ENCODE measurements at places on chromosomes 16 and 17. TPM values are rescaled to one million over a fixed set of nuclear protein-coding genes. Genes with fewer than 3 reads are reported as not detected.

Gene TEKT3
- not detected for total RNA-seq

Gene VASN
- not detected for total RNA-seq

GRCh38 chr17:45267436-45268055, 5.7 kb upstream of the SPATA32 start:
- no peak for DNase-seq

GRCh38 chr16:71436473-71436872, 5.4 kb downstream of the TLE7 start:
- no peak for DNase-seq

DNA sequence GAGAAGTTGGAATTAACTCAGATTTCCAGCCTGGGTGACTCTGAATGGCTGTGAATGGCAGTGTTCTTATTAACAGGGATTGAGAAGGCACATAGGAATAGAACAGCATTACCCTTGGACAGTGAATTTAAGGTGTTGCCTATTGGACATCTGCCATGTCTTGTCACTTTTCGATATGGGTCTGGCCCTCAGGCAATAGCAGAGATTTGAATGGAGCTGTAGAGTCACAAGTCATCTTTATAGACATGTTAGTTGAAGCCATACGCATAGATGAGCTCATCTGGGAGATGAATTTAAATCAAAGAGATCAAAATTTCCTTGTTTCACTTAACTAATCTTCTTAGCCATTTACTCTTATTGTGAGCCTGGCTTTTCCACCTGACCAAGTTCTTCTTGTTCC, 14.9 kb upstream of the DHRS11 start:
- no peak for DNase-seq

GRCh38 chr17:36188891-36189306, 7.7 kb downstream of the CCL3L1 start:
- peak; percentile 77 for DNase-seq

DNA sequence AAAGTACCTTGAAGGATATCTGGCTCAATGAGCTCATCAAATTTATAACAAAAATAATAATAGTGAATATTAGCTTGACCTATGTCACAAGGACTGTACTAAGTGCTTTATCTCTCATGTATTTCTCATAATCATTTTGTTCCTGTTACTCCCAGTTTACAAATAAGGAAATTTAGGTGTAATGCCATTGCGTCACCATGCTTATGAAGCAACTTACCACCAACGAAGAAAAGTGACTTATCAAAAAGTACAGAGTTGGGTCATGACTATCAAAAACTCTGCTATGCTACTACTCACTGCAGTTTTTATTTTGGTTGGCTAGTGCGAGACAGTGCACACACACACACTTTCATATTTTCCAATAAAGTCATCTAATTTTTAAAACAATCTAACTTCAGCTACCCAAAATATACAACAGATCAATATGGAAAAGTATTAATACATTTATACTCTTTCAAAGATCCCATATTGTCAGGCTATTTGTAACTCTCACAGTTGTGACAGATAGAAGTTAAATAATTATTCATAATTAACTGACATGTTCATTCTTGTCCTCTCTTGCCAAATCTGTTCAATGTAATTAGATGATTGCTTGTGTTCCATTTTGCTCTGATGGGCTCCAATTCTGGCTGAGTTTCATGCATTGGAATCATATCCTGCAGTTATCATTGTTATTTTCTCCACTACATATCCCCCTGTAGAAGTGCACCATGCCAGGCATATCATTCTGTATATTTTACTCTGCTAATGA, 119.4 kb downstream of the KCNJ2 start:
- no peak for DNase-seq

Data from activated CD8-positive, alpha-beta T cell treated with anti-CD3 and anti-CD28 coated beads for 36 hours (primary cell).